ENCODE measurements at places on chromosomes 11 and 22.

- no peak for DNase-seq
These were observed 615 bp downstream of the ANO5 start for GRCh38 chr11:22193348-22194051.

GRCh38 chr11:119175493-119176077, 7.1 kb downstream of the NLRX1 start:
- no peak for DNase-seq

DNA sequence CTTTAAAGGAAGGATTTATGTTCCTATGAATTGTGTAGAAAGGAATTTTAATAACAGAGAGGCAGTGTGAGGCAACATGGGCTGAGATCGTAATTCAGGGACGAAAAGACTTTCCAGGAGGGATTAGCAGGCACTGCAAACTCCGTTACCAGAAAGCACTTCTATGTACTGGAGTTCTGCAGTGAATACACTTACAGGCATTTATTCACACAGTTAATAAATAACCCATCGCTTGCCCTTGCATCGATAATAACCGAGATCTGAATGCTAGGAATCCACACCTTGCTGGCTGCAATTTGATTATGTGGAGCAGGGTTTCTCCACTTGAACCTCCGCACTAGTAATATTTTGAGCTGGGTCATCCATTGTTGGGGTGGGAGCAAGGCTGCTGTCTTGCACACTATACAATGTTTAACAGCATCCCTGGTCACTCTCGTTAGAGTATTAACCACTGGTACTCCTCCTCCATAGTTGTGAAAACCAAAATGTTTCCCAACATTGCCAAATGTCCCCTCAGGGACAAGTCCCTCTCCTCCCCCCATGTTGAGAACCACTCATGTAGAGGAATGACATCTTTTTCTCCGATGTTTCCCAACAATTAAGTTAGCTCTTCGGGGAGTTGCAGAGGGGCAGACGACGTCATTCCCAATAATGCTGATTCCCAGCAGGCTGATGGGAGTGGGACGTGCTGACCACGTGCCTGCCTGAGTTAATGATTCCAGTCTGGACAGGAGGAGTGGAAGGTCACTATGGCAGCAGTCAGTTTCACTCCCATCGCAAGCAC, 99.5 kb downstream of the SNX19 start:
- DNase-seq, result no peak

DNA sequence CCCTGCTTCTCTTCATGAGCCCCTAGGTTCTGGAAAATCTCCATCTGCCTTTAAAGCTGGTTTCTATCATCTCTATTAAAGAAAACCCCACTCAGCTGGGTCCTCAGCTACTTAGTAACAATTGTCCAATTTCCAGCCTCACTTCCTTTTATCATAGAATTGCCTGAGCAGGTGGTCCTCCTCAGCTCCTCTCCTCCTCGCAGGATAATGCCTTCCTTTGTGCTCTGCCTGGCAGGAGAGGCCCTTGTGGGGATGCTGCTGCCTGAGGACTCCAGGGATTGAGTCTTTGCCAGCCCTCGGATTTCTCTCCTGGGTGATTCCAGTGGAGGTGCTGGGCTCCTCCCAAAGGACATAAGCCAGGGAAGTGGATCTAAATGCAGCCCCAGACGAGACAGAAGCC, 448.3 kb downstream of the INSC start:
- no peak for DNase-seq

- no peak for DNase-seq
These were observed 7.5 kb downstream of the MUC6 start for GRCh38 chr11:1029051-1029450.

- no peak for DNase-seq
These were observed 1112.0 kb upstream of the RAG2 start for GRCh38 chr11:37710031-37710430.

- DNase-seq, result no peak
These were observed 6.0 kb upstream of the NDUFS8 start for GRCh38 chr11:68024508-68024907.

DNA sequence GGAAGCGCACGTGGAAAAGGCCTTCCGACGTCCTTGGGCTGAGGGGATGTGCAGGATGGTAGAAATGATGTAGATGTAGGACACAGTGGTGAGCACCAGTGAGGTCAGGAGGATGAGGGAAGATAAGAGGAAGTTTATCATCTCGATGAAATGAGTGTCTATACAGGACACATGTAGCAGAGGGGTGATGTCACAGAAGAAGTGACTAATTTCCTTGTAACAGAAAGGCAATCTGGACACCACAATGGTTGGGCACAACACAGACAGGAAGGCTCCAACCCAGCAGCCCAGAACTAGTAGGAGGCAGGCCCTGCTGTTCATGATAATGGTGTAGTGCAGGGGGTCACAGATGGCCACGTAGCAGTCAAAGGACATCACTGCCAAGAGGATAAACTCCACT, 35.0 kb upstream of the OR6M1 start:
- no peak for DNase-seq

GRCh38 chr11:32391956-32392553, 43.3 kb downstream of the WT1 start:
- DNase-seq, result no peak

DNA sequence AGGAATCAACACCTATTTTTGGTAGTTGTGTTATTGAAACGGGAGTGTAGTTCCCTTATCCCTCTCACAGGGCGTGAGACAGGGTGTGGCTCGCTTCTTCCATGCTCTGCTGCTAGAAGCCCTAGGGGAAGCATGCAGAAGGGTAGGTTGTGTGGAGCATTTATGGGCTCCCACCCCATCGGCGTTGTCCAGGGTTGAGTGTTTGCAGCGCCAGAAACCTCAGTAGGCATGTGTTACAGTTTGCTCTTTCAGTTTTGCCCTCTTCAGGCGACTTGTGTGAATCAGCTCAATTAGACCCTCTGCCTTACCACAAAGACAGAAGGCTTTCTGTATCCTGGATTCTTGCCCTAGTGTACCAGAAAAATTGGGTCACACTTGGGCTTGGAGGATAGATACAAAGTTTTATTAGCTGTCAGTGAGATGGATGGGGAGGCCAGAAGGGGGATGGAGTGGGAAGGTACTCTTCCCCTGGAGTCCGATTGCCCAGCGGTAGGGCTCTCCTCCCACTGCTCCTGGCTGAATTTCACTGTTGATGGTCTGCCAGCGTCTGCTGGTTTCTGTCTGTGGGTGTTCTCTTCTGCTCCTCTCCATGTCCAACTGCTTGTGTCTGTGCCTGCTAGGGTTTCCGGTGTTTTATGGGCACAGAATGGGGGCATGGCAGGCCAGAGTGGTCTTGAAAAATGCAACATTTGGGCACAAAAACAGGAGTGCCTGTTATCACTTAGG, 358.3 kb upstream of the CTSC start:
- DNase-seq, result no peak

- DNase-seq, result no peak
These were observed 74.3 kb downstream of the DDIAS start for GRCh38 chr11:82975882-82976281.

GRCh38 chr22:18977824-18978425, 41.8 kb upstream of the PRODH start:
- no peak for DNase-seq

- DNase-seq, result no peak
These were observed 46.5 kb downstream of the MYO7A start for GRCh38 chr11:77174559-77174958.

DNA sequence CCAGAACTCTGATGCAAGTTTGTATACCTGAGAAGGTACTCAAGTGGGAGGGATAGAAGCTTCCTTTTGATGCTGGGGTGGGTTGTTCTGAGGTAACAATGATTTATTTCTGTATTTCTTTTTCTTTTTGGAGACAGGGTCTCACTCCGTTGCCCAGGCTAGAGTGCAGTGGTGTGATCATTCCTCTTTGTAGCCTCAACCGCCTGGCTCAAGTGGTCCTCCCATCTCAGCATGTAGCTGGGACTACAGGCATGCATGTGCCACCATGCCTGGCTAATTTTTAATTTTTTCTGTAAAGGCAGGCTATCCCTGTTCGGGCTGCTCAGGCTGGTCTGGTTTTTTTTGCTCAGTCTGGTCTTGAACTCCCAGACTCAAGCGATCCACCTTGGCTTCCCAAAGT, 7.9 kb downstream of the KDM2A start:
- DNase-seq, result no peak

DNA sequence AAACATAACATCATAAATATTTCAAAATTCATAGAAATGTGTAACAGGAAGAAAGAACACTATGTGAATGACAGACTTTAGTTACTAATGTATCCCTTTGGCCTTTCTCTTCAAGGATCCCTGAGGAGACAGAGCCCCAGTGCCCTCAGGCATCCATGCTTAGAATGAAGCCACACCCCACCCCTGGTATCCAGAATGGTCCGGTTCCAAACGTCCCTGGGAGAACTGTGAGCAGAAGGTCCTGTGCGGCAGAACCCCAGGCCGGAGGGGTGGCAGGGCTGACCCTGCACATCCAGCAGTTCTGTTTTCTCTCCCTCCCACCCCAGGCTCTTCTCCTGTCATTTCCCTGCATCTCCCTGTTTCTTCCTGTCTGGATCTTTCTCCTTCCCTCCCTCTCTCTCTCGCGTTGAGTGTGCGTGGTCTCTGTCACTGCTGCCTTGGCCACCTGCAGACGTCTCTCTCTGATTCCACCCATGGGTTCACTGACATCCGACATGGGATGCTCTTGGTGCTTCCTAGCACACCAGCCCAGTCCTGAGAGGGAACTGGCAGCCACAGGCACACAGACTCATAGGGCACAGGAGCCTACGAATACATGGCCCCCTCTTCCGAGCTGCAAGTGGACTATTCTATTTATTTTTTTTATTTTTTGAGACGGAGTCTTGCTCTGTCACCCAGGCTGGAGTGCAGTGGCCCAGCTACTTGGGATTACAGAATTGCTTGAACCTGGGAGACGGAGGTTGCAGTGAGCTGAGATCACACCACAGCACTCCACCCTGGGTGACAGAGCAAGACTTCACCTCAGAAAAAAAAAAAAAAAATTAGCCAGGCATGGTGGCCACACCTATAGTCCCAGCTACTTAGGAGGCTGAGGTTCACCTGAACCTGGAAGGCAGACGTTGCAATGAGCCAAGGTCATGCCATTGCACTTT, 5.7 kb downstream of the RFPL1 start:
- no peak for DNase-seq

DNA sequence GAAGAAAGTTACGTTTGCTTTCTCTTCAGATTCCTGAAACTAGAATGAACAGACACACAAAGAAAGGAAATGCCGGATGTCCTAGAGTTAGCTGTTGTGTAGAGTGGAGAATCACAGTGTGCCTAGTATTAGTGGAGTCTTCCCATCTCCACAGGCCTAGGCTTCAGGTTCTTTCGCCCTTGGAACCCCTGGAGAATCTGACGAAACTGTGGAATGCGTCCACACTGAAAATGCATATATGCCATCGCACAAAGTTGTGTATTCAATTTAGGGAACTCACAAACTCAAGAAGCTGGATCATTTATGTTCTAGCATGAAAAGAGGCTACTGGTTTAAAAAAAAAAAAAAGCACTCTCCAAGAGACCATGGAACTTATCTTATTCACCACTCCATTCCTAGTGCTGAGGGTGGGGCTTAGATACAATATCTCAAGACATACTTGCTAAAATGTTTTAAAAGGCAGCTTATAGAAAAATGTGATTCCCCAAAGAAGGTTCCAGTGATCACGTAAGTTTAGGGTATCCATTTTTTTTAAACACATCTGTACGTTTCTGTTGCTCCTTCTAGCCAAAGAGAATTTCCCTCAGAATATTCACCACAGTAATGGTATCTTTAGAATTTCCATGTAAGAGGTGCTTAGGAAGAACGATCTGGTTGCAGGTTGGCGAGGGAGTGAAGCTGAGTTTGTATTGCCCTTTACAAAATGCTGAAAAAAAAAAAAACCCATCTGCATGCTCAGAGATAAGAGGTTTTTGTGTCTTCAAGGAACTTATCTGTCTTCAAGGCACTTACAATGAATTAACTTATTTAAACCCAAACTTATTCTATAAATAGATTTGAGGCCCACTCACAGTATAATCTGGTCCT, 20.0 kb downstream of the MAML2 start:
- DNase-seq, result no peak

DNA sequence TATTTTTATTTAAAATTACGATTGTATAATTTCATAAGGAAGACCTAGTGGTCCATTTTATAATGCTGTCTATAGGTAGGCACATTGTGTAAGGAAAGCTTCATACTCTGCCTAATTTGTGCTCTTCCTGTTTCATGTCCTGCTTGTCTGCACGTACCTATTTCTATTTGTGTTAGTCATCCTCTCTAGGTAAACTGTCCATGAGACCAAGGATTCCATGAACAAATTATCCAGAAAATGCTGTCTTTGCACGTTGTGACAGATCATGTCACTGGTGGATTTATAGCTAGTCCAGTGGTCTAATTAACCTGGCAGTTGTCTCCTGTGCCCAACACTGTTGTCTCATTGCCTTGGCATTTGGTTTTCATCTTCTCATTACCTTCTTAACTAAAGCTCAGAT, 44.7 kb downstream of the DNAJC24 start:
- no peak for DNase-seq

DNA sequence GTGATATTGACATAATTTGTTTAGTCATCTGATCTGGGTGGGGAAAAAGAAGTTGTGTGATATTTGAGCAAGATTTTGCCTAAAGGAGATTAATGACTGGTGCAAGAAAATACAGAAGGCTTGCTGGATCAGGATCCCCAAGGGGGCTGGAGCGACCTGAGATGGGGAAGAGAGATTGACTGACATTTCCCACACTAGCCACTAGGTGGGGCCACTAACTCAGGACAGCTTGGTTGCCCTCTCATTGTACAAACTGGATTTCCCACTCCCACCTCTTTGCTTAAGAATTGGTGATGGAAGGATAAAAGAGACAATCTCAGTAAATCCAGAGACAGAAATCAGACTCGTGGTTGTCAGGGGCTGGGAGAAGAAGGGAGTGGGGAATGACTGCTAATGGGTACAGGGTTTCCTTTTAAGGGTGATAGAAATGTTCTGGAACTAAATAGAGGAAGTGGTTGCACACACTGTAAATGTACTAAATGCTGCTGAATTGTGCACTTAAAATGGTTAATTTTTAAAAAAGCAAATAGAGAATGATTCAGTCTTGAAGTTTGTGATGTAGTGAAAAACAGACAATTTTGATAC, 50.7 kb downstream of the CTTN start:
- no peak for DNase-seq

DNA sequence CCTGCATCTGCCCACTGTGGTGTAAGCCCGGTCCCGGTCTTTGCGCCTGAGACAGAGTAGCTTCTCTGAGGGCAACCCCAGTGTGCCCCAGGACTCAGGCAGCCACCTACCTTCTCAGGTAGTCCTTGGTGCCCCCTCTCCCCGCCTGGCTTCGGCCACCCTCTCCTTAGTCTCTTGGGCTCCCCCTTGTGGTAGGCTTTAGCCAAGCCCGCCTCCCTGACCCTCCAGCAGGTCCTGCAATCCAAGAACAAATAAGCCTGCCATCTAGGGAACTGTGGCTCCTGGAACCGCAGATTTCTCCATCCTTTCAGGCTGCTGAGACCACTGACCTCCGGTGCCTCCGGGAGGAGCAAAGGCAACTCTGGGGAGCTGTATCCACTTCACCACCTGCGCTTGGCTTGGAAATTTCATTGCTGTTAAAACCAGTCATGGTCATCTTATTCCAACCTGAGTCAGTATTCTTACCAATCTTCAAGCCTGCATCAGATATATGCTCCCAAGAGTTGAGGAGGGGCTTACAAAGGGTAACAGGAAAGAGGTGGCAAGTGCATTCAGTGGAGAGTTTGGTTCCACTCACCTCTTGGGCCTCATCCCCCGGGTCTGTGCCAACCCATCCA, 52.8 kb upstream of the TENM4 start:
- DNase-seq, result no peak
